GM04504 (cell line): ENCODE measurements at places on chromosomes 16 and 17.
A peak's percentile ranks its signal among the peaks of the same experiment; 100 is the strongest.

DNA sequence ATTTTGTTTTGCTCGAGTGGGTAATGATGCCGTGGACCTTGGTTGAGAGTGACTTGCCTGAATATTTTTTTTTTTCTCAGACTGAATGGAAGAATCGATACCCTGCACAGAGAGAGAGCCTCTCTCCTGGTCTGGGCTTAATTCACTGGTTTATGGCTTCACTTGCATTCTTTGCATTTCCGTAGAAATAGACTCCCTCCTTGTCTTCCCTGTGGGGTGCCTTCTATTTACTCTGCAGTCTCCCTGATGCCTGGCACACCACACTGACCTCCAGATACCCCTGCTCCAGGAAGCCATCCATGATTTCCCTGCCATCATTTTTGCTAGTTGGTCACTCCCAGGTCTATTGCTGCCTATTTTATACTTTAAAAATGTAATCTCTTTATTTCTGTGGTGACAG, 238.0 kb downstream of the SNX29 start:
- no peak for DNase-seq

DNA sequence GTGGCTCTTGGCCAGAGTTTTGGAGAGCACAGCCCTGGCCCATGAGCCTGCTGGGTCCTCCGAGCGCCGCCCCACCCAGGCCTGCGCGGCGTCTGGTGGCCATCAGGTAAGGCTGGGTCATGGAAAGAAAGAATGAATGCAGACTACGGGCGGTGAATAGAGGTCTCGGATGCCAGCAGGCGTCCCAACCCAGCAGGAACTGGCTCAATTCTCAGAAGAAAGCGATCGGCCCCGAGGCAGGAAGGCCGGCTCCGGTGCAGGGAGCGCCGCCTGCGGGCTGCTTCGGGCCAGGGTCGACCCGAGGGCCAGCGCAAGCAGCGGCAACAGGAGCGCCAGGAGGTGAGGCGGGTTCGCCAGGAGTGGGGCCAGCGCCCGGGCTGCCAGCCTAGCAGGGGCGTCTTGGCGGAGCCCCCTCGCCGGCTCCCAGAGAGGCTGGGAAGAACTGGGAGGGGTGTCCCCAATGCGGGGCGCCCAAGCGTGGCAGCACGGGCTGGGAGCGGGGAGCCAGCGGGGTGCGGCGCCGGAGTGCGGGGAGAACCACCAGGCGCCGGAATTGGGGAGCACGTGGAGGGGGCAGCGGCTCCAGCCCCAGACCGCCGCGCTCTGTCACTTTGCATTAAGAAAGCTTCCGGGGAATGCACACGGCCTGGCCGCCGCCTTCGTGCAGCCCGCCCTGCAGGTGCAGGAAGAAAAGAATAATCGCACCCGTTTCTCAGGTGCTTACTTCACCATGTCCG, 7.1 kb upstream of the TMC5 start:
- DNase-seq, result no peak

- no peak for DNase-seq
Measured at GRCh38 chr17:76646712-76647111, 3.2 kb upstream of the ST6GALNAC1 start.

DNA sequence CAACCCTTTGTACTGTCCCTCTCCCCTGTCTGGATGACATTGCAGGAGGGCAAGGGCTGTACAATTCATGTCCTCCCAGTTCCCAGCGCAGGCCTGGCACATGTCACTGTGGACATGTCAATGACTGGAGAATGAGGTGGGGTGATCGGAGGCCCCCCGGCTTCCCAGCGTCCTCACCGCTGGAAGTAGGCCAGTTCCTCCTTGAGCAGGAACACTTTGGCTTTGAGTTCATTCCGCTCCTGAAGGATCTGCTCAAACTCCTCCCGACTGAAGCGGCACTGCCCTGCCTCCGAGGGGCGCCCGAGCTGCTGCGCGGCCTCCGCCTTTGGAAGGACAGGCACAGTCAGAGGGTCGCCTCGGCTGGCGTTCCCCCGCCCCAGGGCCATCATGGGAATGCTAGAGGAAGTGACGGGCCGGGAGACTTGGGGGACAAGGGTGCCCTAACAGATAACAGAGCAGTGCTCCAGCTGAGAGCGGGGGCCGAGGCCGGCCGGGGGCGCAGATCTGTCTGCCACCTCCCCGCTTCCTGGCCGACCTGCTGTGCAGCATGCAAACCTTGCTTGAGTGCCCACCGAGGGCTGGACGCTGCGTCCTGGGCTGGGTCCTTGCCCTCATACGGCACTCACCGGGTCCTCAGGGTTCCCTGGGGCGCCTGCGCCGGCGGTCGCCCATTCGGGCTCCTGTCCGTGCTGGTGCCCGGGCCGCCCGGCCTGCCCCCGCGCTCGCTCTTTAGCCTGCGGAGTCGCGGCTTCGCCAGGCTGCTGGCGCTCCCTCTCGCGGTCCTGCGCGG, 1.3 kb downstream of the RILP start:
- no peak for DNase-seq

- DNase-seq, result no peak
Measured at GRCh38 chr16:54280751-54281150, 5.8 kb downstream of the IRX3 start.

GRCh38 chr16:75081179-75081859, 35.3 kb downstream of the LDHD start:
- DNase-seq, result no peak

- no peak for DNase-seq
Measured at GRCh38 chr17:30103921-30104320, 12.7 kb upstream of the NSRP1 start.

DNA sequence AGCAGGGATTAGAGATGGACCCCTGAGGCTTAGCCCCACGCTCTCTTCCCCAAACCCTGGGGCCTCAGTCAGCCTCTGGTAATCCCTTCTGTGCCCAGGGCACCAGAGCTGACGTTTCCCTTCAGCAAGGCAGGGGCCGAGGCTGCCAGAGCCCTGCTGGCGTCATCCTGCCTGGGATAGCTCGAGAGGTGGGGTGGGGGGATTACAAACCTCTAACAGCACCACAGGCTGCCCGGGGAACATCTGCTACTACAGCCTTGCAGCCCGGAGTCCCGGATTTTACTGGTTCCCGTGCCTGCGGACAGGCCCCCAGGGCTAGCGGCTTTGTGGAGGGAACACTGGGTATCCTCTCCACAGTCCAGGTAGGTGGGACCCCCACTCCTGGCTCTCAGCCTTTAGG, at the start of gene AANAT:
Gene AANAT, plus strand, starts transcription at position 238 of the 400 bp plus-strand sequence. CDS start 1,144 bp downstream, outside the sequence.
- no peak for DNase-seq

DNA sequence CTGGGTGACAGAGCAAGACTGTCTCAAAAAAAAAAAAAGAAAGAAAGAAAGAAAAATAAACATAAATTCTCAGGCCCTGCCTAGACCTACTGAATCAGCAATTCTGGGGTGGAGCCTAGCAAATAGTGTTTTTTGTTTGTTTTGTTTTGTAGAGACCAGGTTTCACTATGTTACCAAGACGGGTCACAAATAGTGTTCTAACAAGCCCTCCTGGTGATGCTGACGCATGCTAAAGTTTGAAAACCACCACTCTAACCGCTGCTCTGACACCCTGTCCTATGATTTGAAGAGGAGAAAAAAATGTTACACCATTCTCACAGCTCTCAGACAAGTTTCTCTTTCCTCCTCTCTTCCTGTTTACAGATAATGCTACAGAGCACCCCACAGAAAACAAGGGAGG, 1.5 kb downstream of the MRPL10 start:
- no peak for DNase-seq

GRCh38 chr17:49698005-49698404, 9.8 kb downstream of the SLC35B1 start:
- no peak for DNase-seq

- DNase-seq, result no peak
Measured at GRCh38 chr16:3050487-3050886, 4.1 kb downstream of the MMP25 start.

DNA sequence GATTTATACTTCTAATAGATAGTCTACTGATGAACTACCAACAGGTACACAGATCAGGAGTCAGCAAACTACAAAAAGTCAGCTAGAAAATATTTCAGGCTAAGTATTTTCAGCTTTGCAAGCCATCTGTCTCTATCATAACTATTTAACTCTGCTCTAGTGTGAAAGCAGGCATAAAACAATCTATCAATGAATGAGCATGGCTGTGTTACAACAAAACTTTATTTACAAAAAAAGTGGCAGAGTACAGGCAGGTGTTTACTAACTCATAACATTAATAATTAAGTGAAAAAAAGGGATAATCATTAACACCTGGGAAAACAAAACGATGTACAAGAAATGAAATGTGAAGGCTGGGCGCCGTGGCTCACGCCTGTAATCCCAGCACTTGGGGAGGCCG, 15.8 kb downstream of the MED13 start:
- no peak for DNase-seq

- no peak for DNase-seq
Measured at GRCh38 chr16:50644729-50645128, 36.4 kb downstream of the SNX20 start.

DNA sequence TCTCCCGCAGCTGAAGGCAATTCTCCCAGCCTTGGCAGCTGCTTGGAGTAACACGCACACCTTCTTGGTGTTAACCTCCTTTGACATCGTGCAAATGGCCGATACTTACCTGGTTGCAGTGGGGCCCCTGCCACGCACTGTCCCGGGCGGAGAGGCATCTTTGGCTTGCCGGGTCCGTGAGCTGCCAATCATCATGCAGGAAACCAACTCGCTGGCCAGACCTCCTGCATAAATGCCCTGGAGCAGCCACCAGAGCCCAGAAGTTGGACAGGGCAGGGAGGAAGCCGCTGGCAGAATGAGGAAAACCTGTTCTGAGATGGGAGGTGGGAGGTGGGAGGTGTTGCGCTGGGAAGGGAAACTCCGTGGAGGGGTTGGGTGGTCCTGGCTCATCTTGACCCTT, 41.7 kb upstream of the CREBBP start:
- DNase-seq, result no peak

DNA sequence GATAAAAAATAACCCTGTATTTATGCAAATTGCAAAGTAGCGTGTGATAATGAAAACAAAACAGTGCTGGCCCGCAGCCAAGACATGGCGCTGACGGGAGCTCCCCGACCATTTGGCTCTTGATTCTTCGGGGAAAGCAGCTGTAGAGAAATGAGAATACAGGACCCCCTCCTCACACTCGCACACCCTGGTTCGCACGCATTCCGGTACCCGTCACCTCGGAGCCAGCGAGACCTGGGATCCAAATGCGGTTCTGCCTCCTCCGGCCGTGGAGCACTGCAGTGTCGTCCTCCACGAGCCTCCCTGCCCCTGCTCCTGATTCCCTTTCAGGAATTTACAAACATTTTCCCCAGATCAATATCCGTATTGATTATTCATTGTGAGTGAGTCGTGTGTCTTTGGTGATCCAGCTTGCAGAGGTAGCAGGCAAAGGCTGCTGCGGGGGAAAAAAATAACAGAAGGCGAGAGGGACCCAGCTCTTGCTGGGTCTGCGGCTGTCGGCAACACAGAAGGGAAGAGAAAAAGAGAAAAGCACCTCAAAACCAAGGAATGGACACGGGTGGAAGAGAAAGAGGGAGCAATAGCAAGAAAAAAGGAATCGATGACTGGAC, 184.1 kb upstream of the ZFHX3 start:
- DNase-seq, result no peak

- no peak for DNase-seq
Measured at GRCh38 chr17:56021681-56022190, 131.5 kb upstream of the ANKFN1 start.

GRCh38 chr17:28258347-28258887, 60.6 kb upstream of the TMEM97 start:
- no peak for DNase-seq

DNA sequence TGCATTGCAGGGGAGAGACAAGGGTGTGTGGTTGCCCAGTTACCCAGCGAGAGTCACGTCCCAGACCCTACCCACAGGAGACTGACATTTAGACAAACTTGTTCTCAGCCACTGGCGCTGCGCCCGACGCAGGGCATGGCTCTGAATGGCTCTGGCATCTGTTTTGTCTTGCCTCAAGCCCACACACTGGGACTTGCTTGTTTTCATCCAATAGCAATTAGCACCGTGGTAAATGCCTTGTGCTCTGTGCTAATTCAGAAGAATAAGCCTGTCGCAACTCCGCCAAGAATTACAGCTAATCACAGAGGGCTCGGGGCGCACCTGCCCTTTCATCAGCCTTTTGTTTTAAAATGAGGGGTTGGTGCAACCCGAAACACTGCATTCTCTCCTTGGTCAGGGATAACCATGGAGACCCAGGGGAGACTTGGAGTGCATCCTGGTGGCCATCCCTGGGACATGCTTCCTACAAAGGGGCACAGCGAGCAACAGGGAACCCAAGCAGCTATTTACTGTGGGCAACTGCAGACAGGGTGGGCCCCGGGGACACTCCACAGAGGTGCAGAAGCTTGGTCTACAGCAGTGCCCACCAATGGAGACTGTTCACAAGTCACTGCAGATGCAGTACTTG, 220.6 kb upstream of the ZFHX3 start:
- DNase-seq, result peak; percentile 3

DNA sequence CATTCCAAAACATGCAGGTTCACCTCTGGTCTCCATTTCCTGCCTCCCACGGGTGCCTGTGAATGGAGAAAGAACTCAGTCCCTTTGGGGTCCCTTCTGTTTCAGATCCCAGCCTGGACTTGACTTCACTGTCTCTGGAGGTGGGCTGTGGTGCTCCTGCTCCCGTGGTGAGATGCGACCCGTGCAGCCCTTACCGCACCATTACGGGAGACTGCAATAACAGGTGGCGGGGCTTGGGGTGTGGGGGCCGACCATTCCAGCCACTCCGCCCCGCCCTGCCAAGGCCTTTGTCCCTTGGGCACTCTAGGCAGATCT, 10.5 kb downstream of the LPO start:
- no peak for DNase-seq

DNA sequence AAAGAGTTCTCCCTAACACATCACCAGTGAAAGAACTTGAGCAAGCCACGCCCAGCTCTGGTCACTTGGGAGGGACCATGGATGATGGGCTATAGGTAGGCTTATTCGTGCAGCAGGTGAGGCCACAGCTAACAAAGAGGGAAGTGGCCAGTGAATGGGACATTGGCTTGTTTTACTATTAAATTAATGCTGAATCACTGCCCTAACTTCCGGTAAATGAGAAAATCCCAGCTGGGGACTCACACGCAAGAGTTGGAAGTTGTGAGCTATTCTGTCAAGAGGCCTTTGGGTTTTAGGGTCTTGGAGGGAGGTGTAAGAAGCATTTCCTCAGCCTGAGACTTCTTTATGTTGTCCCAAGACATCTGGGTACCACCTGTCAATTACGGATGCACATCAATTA, 315.3 kb downstream of the XYLT1 start:
- no peak for DNase-seq

DNA sequence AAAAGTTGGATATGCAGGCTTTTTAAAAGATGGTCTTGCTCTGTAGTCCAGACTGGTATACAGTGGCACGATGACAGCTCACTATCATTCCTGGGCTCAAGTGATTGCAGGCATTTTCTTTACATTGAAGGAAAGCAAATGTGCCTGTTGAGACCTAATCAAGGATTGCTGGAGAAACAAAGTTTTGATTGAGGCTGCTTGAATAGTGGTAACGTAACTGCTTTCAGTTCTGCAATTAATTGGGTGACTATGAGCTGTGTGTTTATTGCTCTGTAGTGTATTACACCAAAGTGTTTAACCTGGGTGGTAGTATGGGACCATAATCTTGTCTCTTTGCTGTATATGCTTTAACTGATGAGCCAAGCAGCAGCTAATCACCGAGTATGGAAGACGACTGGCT, 2.3 kb downstream of the UBB start:
- DNase-seq, result no peak

- DNase-seq, result no peak
Measured at GRCh38 chr17:67243284-67243683, 1.7 kb downstream of the HELZ start.
